Activated T-cell treated with anti-CD3 and anti-CD28 coated beads for 1 hour (primary cell): ENCODE measurements at places on chromosomes 4 and X.

DNA sequence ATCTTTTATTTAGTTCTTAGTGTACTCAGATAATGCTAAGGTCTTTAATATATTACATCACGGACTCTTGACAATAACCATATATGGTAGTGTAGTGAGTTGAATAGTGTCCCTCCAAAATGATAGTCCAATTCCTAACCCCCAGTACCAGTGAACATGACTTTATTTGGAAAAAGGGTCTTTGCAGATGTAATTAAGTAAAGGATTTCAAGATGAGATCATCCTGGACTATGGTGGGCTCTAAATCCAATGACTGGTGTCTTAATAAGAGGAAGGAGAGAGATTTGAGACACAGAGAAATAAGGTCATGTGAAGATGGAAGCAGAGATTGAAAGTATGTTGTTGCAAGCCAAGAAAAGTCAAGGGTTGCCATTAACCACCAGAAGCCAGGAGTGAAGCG is 236.5 kb upstream of the DIPK2B start:
- DNase-seq = no peak

- DNase-seq = no peak
Measured at GRCh38 chrX:123454712-123455431, 270.8 kb downstream of the GRIA3 start.

DNA sequence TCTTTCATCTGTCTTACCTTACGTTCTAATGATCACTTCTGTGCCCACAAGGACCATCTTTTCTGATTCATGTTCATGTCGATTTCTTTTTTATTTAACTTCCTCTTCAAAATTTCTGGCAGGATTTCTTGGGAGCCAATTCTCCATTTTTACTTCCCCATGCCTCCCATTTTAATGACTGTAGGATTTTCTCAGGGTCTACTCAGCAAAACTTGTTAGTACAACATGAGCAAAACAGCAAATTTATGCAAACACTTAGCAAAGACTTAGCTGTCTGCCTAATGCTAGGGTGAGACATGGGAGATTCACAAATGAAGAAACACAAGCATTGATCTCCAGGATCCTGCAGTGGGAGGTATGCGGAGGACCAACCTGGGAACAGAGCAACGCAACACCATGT is 5.5 kb downstream of the CD38 start:
- DNase-seq = no peak

DNA sequence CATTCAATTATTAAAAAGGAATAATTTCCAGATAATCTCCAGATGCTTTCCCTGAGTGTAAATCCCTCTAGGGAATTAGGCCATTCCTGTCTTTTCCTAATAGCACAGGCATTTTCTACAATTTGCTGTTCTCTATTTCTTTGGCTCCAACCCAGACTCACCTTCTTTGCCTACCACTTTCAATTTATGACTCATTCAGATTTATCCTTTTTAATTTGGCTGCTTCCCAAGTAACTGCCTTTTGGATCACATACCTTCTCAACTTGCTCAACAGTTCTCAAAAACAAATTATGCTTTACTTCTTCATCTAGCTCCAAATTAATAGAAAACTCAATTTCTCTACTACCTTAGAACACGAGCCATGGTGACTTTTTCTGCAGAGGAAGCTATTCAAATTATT is 1166.3 kb upstream of the PCDH7 start:
- no peak for DNase-seq

DNA sequence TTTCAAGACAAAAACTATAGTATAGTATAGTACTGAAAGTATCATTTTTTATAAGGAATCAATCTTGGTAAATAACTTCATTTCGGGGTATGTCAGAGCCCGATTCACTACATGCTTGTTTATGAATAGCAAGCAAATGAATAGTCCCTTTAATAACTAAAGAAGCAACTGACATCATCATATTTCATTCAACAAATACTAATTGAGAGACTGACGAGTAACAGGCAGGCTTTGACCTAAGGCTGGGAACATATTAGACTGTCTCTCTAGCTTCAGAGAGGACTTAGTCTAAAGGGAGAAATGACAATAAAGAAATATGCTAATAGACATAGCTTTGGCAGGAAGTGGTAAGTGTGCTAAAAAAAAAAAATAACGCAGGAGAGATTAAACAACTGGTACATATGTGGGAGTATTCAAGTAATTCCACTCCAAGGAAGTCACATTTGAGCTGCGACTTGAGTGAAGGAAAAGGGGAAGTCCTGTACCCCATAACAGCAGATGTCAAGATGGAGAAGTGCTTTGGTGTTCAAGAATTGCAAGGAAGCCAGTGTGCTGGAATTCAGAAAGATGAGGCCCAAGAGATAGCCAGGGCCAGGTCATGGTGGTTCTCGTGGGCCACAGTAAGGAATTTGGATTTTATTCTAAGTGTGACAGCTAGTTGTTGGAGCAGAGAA is 284.9 kb downstream of the FBXO8 start:
- no peak for DNase-seq

DNA sequence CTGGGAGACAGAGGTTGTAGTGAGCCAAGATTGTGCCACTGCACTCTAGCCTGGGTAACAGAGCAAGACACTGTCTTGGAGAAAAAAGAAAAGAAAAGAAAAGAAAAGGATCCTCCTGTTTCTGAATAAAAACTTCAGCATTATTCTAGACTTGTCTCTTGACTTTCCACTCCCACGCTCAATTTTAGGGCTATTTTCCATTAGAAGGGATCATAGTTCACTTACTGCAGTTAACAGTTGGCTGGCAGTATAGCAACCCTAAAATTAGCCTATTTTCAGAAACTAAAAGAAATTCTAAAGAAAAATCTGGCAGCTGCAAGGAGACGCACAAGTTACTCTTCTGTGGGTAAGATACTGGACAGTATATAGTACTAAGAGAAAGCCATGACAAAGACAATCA is 28.1 kb downstream of the THOC2 start:
- DNase-seq = no peak

- DNase-seq = no peak
Measured at GRCh38 chrX:26651755-26652154, 435.8 kb downstream of the MAGEB5 start.

- no peak for DNase-seq
Measured at GRCh38 chr4:78313754-78314120, 237.8 kb upstream of the ANXA3 start.

GRCh38 chrX:31376408-31377022 is 304.7 kb upstream of the FTHL17 start:
- no peak for DNase-seq

- no peak for DNase-seq
Measured at GRCh38 chr4:858041-858481, 32.1 kb upstream of the CPLX1 start.

DNA sequence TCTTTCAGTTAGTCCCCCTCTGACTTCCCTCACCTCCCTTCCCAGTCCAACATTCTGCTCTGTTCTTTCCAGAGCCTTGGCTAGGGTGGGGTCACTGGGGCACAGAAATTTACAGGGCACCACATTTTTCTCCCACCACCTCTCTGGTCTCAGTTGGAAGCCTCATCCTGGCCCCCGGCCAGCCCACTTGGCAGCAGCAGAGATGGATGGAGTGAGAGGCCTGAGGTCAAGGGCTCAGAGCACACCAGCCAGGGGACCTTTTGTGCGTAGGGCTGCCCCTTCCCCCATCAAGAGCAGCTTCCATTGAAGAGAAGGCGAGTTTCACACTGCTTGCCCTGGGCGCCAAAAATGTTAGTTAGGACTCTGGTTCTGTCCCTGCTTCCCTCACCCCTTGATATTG is 230.9 kb downstream of the SOX3 start:
- no peak for DNase-seq

DNA sequence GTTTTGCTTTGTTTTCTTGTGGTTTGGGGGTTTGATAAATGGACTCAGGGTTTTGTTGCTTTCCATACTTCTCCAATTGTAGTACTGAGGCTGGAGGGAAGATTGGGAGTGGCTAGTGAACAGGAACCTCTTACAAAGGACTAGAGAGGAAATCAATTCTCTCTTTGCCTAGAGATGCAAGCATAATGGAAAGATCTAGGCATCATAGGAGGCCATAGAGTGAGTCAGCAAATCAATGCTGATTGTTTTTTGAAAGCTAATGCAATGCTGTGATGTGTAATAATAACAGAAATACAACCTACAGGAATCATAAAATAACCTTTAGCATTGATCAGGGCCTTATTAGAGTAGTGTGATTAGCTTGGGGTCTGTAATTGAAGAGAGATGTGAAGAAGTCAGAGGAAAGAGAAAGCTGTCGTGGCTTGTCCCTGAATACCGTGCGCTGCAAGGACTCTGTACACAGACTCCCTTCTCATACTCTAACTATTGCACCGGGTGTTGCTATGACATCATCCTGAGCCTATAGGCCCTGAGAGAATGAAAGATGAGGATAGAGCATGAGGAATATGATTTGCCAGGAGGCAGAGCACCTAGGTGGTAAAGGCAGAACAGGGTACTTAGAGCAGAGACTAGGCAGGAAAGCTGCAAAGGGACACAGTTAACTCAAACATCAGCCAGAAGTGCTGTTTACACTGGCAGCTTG is 29.3 kb upstream of the GPR101 start:
- DNase-seq = no peak

DNA sequence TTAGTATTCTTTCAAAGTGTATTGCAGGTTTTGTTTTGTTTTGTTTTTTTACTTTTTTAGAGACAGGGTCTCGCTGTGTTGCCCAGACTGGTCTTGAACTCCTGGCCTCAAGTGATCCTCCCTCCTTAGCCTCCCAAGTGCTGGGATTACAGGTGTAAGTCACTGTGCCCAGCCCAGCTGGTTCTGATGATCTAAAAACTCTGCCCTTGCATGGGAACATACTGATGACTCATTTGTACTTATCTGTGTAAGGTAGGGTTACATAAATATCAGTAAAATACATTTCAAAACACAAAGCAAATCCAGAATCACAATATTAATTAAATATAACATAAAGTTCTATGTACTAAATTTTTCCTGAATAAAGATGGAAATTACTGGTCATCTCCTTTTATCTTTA is 7.4 kb upstream of the SLC9B1 start:
- DNase-seq = no peak

- DNase-seq = no peak
Measured at GRCh38 chrX:99909946-99910345, 500.1 kb downstream of the PCDH19 start.

GRCh38 chr4:159837071-159837470 is 734.2 kb downstream of the RAPGEF2 start:
- DNase-seq = no peak

DNA sequence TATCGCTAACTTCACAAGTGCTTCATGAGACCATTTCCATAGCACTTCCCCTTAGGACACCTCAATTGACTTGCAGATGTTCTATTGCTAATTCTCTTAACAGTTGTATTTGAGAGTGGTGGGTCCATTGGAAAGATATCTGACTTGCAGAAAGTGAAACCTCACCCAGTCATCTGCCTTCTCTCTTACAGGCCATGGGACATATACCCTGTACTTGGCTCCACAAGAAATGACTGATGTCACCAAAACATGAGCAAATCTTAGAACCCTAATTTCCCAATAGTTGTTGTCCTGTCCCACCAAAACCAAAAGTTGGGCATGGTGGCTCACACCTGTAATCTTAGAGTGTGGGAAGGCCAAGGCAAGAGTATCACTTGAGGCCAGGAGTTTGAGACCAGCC is 101.9 kb upstream of the MAML3 start:
- no peak for DNase-seq

- DNase-seq = no peak
Measured at GRCh38 chr4:160091631-160092030, 988.8 kb downstream of the RAPGEF2 start.

- DNase-seq = no peak
Measured at GRCh38 chr4:100117750-100118149, 72.5 kb downstream of the DDIT4L start.

DNA sequence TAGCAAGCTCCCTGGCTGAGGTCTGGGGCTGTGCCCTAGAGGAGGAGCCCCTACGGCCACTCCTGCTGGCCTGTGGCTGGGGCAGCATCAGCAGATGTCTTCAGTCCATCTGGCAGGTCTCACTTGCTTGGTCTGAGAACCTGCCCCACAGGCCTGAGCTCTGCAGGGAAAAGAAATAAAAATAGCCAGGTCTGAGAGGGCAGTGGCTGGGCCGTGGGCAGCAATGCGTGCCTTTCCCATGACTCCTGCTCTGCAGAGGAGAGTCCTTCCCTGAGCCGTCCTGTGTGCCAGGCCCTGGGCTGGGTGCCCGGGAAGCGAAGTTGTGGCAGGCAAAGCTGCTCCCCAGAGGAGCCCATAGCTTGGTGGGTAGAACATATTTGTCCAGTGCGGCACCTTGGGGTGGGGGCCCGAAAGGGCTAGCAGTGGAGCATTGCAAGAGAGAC is 11.3 kb upstream of the KIAA0232 start:
- DNase-seq = no peak

DNA sequence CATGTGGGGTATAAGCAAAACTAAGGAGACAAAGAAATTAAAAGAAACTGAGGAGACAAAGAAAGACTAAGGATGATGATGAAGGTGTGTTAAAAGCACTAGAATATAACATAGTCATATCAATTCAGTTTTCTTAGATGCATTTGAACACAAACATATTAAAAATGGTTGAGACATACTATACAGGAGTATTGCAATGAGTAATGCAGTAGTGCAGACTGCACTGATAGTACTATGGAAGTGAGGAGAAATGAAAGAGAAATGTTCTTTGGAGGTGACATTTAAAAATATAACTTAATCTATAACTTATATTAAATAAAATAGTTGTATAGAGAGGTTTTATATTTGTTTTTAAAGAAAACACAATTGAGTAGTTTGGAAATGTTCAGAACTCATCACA is 279.2 kb downstream of the CAMK2D start:
- DNase-seq = no peak

GRCh38 chr4:101851672-101852071 is 61.1 kb downstream of the BANK1 start:
- no peak for DNase-seq

DNA sequence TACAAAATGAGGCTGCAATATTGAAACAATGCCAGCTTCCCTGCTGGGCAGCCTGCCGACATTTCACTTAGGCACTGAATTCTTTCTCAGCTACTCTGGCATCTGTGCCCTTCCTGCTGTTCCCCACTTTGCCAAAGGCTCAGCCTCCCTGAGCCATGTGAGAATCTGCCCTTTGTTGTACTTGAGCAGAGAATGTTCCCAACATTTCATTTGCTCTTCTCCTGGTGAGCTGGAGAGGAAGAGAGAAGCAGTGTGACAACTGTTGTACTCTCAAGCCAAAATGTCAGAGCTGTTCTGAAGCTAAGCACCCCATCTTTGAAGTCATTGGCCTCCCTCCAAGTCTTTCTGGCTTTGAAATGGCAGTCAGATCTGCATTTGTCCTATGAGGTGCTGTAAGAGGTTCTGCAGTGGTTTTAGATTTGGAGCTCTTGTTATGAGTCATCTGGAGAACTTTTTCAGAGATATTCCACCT is 32.5 kb downstream of the LANCL3 start:
- no peak for DNase-seq
